ENCODE measurements at places on chromosomes 12 and 14.

DNA sequence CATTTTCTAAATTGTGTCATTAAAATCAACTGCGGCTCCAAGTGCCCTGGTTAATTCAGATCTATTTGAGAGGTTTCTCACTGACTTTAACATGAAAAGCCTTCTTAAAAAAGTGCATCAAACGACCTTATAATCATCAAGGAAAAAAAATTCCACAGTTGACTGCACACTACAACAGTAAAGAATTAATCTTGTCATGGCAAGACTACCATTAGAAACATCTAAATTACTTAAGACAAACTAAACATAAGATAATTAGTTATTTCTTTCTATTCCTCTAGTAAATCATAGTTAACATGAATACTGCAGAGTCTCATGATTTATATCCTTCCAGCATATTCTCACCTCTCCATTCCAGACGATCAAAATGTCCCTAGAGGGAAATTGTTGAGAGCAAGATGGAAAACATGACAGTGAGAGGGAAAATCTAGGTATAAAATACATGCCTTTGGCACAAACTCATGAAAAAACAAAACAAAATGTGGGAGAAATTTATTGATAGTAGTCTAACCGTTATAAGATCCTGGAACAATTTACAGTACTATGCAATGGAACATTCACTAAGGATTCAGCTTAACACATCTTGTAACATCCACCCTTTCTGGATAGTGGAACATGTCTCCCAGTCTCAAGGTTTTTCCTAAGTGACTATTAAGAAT is 112.5 kb downstream of the PRKD1 start:
- no peak for DNase-seq

GRCh38 chr12:62846491-62846890 is 88.5 kb downstream of the PPM1H start:
- DNase-seq, result no peak

DNA sequence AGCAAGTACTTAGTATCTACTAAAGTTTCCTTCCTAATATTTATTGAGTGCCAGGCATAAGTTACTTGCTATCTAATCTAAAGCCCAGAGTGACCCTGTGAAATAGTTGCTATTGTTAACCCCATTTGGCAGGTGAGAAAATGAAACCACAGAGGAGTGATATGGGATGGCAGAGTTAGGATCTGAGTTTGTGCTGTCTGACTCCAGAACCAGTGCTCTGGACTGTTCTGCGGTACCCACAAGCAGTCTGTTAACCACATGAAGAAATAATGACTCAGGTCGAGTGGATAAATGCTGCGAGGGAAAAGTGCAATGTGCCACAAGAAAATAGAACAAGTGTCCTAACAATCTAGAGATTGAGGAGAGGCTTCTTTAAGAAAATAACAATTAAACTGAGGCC is 60.7 kb upstream of the GZMB start:
- DNase-seq, result no peak

- no peak for DNase-seq
These were observed 17.3 kb downstream of the LRTM2 start for GRCh38 chr12:1837541-1838204.

- no peak for DNase-seq
These were observed 480.7 kb downstream of the PRKD1 start for GRCh38 chr14:29446971-29447370.

- no peak for DNase-seq
These were observed 68.6 kb upstream of the MAX start for GRCh38 chr14:65170768-65171507.

GRCh38 chr14:97156705-97157104 is 359.5 kb downstream of the VRK1 start:
- DNase-seq, result no peak

DNA sequence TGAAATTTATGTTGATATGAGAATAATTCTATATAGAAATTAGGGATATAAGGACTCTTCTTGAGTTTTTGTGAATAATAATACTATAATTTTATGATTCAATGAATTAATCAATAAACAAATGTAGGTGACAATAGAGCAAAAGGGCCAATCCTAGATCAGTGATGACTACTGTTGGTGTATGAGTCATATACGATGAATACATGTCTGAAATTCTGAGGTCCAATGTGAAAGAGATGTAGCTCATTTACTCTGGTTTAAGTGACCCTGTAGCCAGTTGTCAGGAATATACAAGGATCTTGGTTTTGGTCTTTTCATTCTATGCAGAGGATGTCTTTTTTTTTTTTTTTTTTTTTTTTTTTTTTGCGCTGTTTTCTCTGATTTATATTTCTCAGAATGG is 72.1 kb upstream of the RTL1 start:
- DNase-seq, result no peak

- DNase-seq, result no peak
These were observed 839 bp downstream of the SLC38A1 start for GRCh38 chr12:46267825-46268582.

DNA sequence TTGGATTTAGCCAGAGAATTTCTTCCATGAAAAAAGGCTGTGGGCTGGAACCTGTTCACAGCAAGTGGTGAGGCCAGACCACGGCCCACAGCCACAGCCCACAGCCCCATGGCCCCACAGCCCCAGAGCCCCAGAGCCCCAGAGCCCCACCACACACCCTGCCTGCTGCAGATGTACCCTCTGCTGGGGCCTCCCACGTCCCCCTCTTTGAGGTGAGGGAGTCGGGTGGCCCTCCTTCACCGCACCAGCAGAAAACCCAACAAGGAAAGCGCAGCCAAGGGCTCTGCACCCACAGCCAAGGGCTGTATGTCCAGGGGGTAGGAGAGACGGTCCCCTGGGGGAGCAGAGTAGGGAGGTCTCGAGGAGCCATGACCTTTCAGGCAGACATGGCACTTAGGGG is 327.5 kb upstream of the DIO3 start:
- DNase-seq, result no peak

- DNase-seq, result no peak
These were observed 6.9 kb upstream of the PTCSC3 start for GRCh38 chr14:36183402-36183801.

DNA sequence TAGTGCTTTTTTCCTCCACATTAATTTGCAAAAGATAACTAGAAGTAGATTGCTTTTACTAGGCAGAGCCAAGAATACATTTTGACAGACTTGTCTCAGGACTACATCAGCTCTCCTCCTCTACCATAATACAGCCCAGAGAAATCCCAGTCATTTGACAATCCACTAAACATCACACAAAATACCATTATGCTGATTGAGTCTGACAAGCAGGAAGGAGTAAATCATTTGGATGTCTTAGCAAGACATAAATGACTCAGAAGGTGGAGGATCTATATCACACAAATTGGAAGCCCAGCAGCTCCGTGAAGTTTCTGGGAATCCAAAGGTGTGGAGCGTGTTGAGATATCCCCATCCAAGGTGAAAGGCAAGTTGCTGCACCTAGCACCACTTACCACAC is 75.4 kb upstream of the FKBP4 start:
- no peak for DNase-seq

DNA sequence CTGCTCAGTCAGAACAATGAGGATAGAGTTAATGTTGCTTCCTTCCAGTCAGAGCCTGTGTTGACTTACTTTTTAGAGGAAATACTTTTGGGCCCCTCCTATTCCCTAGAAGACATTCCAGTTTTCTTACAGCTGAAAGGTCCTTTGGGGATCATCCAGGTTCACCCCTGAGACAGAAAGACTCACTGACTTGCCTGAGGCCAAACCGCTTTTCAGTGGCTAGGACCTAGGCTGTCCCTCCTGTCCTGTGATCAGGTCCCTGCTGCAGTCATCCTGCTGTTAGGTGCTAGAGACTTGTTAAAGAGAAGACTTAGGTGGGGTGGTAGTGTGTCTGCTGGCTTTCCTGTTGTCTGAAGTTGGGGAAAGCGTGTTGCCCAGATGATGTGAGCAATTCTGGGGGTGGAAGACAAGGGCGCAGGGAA is 39.6 kb downstream of the SUSD6 start:
- DNase-seq, result no peak

DNA sequence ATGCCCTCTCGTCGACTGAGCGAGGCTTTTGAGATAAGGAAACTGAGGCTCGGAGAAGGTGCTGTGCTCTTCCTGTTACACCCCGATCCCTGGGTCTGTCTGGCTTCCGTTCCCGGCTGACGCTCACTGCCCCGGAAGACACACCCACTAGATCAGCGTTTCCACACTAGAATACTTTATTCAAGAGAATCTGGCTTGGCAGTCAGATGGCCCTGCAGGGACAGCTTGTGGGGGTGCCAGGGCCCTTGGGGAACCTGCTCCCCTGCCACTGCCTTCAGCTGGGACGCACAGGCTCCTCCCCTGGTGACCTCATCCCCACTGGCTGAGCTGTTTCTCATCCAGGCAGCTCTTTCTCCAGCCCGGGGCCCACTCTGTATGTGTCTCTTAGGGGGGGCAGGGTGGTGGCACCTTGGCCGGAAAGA is 13.7 kb downstream of the PGF start:
- no peak for DNase-seq

DNA sequence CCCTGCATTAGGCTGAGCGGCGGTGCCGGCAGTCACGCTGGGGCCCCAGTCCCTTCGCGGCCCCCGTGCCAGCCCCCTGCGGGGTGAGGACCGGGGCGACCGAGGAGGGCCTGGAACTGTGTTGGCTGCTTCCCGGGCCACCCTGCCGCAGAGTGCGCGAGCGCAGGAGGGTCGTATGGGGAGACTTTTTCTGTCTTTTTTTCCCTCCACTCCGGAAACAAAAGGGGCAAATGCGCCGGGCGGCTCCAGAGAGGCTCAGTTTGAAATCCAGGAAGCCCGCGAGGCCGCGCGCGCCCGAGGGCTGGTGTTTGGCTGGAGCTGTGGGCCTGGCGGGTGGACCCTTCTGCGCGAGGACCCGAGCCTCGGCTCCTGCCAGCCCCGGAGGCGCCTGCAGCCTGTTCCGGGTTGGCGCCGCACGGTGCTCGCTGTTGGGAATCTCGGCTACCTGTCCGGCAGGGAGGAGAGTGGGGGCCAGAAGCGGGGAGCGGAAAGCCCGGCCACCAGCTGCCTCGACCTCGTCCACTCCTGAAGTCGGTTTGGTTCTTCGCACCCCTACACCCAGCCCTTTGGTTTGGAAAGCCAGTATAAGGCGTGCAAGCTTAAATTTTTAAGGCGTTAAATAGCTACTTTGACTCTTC is 638 bp downstream of the PLEKHG3 start:
- no peak for DNase-seq

DNA sequence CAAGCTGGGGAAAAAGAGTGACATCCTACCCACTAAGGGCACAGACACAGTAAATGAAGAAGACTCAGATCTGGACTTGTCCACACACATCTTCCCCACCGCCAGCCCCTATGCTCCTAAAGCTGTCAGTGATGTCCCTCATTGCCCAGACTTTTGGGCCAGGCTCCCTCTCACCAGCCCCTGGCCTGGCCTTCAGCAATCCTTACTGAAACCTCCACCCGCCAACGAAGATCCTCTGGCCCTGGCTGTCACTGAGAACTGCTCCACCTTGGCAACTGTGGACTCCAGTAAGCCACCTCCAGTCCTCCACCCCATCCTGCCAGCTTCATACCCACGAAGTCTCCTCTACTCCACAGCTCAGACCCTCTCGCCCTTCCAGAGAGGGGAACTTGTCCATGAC is 23.3 kb downstream of the FIGNL2 start:
- DNase-seq, result no peak

- no peak for DNase-seq
These were observed 36.3 kb downstream of the SNRNP35 start for GRCh38 chr12:123494124-123494851.

GRCh38 chr12:46452061-46452615 is 79.6 kb upstream of the SLC38A2 start:
- no peak for DNase-seq

DNA sequence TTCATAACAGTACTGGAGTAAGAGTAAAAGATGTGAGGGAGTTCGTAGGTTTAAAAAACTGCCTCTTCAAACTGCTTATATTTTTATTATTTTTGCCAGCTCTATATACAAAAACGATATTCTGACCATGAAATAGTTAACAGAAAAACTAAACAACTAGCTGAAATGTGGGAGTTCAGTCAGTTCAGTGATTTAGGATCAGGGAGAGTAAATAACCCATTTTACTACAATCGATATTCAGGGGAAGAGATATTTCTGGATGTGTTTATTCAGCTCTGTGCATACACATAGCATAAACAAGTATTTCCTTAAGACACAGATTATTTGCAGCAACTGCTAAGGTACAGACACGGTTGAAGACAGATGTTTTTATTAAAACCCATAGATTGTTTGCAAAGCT is 470.9 kb downstream of the TMTC2 start:
- DNase-seq, result no peak

DNA sequence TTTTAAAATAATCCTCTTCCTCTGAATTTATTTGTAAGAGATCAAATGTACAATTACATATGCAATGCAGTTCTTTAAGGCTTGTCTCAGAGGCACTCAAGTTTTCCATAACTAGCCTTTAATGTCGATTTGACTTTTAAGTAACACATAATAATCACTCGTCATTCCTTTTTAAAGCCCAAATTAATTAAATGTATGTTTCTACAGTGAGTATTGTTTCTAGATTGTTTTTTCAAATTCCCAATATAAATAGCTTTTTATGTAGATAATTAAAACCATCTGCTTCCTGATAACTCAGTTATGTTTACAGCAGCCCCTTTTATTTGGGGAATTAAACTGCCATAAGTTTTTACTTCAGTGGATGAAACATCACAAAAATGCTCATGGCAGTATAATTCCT is 185.1 kb downstream of the ETNK1 start:
- DNase-seq, result no peak

DNA sequence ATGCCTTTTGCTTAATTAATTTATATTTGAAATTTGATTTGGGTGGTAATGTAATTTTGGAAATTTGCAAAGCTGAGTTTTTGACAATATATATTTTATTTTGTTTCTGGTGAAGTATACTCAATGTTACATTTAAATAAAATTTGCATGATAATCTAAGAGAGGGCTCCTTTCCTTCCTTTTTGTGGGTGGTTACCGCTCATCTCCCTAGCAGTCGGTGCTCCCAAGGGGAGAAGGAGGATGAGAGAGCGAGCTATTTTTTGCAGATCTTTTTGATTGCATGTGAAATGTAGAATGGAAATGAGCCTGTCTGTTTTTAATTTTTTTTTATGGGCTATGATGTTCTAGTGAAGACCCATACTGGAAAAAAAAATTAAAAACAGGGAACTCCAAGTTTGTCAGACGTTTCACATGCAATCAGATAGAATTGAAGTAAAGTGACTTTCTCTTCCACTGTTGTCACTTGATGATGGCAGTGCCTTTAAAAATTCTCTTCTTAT is 39.8 kb downstream of the MSRB3 start:
- DNase-seq, result no peak

DNA sequence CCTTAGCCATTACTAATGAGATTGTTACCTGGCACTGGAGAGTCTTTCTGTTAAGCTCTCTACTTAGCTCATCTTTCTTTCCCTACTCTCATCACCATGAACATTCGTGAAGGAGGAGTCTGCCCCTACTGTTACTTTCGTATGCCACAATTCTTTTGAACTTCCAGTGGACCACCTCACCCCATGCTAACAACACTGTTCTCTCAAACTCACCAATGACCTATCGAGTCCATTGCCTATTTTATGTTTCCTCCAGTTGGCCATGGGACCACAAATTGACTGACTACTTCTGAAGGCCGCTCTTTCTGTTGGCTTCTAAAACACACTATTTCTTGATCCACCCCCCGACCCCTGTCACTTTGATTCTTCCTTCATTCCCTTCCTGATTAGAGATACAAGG is 192.4 kb upstream of the GZMB start:
- DNase-seq, result no peak
